Coronary artery (tissue), 2 donors: ENCODE measurements at places on chromosomes 12 and 14.

- no peak for DNase-seq
Measured at GRCh38 chr12:5227708-5228373, 184.2 kb downstream of the KCNA5 start.

GRCh38 chr14:104169005-104169698, 30.8 kb downstream of the KIF26A start:
- DNase-seq = no peak

- peak; percentile 86 for DNase-seq
Measured at GRCh38 chr14:69317102-69317755, 57.3 kb downstream of the GALNT16 start.

- no peak for DNase-seq
Measured at GRCh38 chr12:43856972-43857371, 21.1 kb downstream of the TMEM117 start.

- no peak for DNase-seq
Measured at GRCh38 chr14:91899213-91899612, 31.9 kb upstream of the TC2N start.

- peak; percentile 93 for DNase-seq
Measured at GRCh38 chr12:75480469-75480949, at the start of gene GLIPR1. Gene GLIPR1, plus strand, starts transcription at chr12:75480755. Its CDS starts 126 bp downstream, at chr12:75480881.
